ENCODE measurements at places on chromosomes 7 and 10. TPM values are rescaled to one million over a fixed set of nuclear protein-coding genes. Genes with fewer than 3 reads are reported as not detected.

C7orf33 gene
- total RNA-seq = not detected

NXPH1 gene
- not detected for total RNA-seq

NPC1L1 gene
- total RNA-seq = not detected

NKX2-3 gene
- total RNA-seq = not detected

ATRNL1 gene
- not detected for total RNA-seq

SP8 gene
- not detected for total RNA-seq

SPOCK2 gene
- total RNA-seq = 1.2 TPM

TMEM213 gene
- total RNA-seq = not detected

CCDC146 gene
- total RNA-seq = 1.8 TPM

ACSL5 gene
- total RNA-seq = not detected

MUC3A gene
- not detected for total RNA-seq

OR2A42 gene
- not detected for total RNA-seq

CUL1 gene
- 40.3 TPM for total RNA-seq

BAZ1B gene
- total RNA-seq = 28.2 TPM

STOX1 gene
- not detected for total RNA-seq

ZNF33B gene
- 5.5 TPM for total RNA-seq

ABCB1 gene
- total RNA-seq = not detected

Data from hair follicular keratinocyte (primary cell).